ENCODE measurements at places on chromosomes 5 and 9.

GRCh38 chr5:144467792-144468191, 297.1 kb downstream of the KCTD16 start:
- DNase-seq = peak; percentile 41

GRCh38 chr5:107502676-107503060, 168.1 kb downstream of the EFNA5 start:
- peak; percentile 43 for DNase-seq

GRCh38 chr9:86541014-86541570, 186.9 kb upstream of the TUT7 start:
- DNase-seq = no peak

GRCh38 chr5:121968910-121969607, 7.3 kb downstream of the SRFBP1 start:
- no peak for DNase-seq

GRCh38 chr5:176384991-176385390, 3.4 kb downstream of the NOP16 start:
- no peak for DNase-seq

DNA sequence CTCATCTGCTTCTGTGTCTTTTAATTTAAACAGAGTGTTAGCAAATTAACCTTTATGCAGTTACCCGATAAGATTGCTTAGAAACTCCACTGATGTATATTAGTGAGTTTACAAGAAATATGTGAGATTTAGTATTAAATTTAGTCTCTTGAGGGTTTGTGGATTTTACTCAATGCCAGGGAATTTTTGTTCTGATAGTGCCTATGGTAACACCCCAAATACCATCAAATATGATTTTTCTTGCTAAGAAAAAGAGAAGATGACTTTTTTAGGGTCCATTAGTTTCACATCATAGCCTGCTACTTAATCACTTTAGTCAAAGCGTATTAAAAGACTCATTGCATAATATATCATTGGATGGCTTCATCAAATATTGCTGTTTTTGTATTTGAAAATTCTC, 224.9 kb downstream of the PCSK5 start:
- DNase-seq = no peak

DNA sequence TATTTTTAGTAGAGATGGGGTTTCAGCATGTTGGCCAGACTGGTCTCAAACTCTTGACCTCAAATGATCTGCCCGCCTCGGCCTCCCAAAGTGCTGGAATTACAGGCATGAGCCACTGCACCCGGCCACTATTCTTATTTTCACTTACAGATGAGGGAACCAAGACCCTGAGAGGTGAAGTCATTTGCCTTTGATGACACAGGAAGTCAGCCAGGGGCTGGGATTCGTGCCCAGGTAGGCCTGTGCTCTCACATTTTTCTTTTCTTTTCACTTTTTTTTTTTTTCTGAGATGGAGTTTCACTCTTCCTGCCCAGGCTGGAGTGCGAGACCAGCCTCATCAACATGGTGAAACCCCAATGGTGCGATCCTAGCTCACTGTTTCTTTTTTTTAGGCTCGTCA, 22.2 kb downstream of the ENG start:
- no peak for DNase-seq

DNA sequence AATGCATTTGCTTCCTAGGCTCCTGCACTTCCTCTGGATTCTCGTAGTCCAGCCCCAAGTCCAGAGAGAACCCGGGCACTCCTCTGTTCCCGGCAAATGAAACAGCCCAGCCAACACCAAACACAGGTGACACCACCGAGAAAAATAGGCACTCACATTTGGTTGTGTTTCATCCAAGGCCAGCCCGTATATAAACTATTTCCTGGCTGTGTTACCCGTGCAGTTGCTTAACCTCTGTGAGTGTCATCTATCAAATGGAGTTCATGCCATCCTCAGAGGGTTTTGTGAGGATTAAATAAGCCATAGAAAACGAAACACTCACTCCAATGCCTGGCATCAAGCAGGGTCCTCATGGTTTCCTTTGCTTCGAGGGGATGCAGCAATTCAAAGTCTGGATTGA, 115.2 kb downstream of the BOD1 start:
- DNase-seq = no peak

DNA sequence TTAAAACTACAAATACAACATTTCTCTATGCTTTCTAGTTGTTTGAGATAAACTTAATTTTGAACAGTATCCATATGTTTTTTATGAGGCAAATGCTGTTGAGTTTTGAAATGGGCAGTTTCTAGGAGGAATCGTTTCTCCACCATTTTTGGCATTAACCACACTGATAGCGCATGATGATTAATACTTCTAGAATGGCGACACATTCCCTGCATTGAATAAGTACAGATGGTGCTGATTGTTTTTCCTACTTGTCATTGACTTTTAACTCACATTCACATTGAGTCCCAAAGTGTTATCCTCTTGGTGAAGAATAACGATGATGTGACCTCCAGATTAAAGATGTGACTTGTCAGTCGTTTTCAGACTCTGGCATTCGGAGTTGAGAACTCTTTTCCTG, 6.5 kb upstream of the CCDC192 start:
- DNase-seq = no peak

- no peak for DNase-seq
Measured at GRCh38 chr9:75775166-75775565, 115.3 kb upstream of the PCSK5 start.

- DNase-seq = no peak
Measured at GRCh38 chr9:13939134-13939533, 374.8 kb downstream of the NFIB start.

DNA sequence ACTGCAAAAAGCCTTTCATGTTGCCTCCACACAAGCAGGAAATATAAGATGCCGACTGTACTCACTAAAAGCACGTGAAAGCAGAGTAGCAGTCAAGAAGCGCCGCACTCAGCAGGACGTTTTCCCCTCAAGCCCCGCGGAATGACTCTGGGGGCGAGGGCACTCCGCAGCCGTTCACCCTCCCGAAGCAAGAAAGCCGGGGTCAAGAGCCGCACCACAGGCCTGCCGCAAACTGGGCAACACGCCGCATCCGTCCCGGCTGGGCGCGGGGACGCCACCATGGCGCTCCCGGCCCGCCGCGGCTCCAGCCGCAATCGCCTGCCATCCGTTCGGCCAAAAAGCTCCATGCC, 364 bp downstream of the RPS6 start:
- DNase-seq = no peak

- no peak for DNase-seq
Measured at GRCh38 chr5:127410959-127411358, 106.5 kb upstream of the PRRC1 start.

DNA sequence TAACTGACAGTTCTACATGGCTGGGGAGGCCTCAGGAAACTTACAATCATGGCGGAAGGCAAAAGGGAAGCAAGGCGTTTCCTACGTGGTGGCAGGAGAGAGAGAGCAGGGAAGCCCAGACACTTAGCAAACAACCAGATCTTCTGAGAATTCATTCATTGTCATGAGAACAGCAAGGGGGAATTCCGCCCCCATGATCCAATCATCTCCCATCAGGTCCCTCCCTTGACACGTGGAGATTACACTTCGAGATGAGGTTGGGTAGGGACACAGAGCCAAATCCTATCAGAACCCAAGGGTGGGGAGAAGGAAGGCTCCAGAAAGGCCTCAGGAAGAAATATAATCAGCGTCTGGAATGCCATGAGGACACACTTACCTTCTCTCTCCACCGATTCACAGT, 34.3 kb downstream of the KIF4B start:
- DNase-seq = no peak

DNA sequence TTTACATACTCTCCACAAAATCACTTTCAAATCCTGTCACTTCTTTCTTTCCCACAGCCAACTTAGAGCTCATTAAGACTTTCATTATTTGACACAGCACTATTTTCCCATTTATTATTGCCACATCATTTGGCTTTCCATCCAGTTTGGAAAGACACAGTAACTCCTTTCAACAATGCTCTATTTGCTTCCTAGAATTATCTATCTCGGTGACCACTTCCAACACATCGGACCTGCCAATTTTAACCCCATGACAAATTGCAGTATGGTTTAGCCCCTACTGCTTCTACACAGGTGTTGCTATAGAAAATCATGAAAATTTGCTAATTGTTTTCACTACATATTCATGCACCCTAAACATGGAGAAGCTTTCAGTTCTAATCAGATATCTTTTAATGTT, 190.6 kb upstream of the COX7C start:
- DNase-seq = no peak

Measured in NCI-H1436 (cell line).